ENCODE measurements at places on chromosomes 3 and 15.

DNA sequence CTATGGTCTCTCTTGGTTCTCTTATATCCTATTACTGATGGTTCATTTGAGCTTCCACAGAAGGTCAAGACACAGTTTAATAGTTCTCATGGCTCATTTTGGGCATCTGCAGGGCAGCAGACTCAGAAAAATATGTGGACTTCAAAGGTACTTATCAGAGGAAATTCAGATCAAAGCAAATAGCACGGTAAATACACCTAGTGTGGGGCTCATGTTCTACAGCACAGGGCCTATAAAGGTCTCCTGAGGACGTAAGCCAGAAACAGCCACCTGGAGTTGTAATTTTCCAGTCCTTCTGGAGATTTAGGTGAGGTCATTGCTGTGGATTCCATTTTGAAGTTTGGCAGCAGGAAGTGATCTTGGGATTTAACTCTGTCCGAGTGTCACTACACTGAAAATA lies 134.5 kb upstream of the SGO1 start:
- DNase-seq = no peak

DNA sequence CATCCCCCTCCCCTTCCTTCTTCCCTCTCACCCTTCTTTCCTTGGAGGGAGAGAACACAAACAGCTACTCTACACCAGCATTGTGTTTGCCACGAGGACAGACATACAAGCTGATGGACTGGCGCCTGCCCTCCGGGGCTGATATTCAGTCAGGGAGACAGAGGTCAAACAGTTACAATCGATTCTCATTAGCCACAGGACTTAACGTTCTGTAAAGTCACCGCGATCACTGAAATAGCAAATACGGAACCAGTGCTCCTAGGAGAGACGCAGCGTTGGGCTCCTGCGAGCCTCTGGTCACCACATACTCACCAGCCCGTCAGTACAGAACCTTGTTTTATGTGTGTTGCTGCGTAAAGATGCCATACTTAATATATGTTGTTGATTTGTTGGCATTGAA lies 108.8 kb downstream of the LRRK1 start:
- no peak for DNase-seq

DNA sequence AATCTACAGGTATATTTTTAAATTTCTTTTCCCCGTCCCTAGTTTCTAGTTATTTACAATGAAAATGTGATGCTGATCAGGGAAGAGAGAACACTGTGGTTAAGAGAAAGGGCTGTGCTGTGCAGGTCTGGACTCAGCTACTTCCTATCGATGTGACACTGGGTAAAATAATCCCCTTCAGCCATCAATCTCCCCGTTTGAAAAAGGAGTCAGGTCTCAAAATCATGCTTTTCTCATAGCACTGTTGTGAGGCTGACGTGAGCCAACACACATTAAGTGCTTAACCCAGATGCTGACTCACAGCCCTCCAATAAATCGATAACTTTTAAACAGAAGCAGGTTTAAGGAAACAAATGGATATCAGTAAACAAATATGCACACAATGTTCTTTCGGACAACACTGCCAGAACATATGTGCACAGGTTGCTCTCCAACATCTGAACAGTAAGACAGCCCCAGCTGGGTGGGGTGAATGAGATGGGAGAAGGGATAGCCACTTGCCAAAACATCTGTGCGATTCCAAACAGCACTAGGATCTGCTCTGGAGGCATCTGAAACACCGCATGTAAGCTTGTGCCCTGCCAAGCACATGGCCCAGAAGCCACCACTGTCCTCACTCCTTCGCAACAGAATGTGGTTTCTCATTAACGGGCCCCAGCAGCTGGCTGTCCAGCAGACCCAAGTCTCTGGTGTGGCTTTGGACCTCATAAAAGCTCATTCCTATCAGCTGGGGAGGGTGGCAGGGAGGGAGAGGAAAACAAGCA lies 143.2 kb upstream of the PRICKLE2 start:
- no peak for DNase-seq

GRCh38 chr3:137987723-137988122 lies 22.2 kb upstream of the CLDN18 start:
- DNase-seq = no peak

Data from stimulated activated CD8-positive, alpha-beta memory T cell treated with anti-CD3 and anti-CD28 coated beads, Interleukin-4, amount 100 ng/mL, for 4 hours (primary cell).